ENCODE measurements at places on chromosomes 2 and 18. TPM values are rescaled to one million over a fixed set of nuclear protein-coding genes. Genes with fewer than 3 reads are reported as not detected.

The SPDYA gene
- not detected for total RNA-seq

The PRKAG3 gene
- total RNA-seq = not detected

The UGT1A7 gene
- not detected for total RNA-seq

The CYP27A1 gene
- total RNA-seq = 4.1 TPM

The RAX gene
- not detected for total RNA-seq

The CNGA3 gene
- 0.51 TPM for total RNA-seq

The MAL gene
- not detected for total RNA-seq

The HRH4 gene
- not detected for total RNA-seq

The GPR75 gene
- total RNA-seq = 2.1 TPM

The AAMP gene
- 191 TPM for total RNA-seq

The ASAP2 gene
- 49.6 TPM for total RNA-seq

The MALL gene
- 42.1 TPM for total RNA-seq

The EML6 gene
- 0.63 TPM for total RNA-seq

The GALR1 gene
- not detected for total RNA-seq

The ACOXL gene
- not detected for total RNA-seq

The ATP8B1 gene
- 43.4 TPM for total RNA-seq

The PAX3 gene
- not detected for total RNA-seq

The SULT6B1 gene
- total RNA-seq = not detected

The ARMC9 gene
- total RNA-seq = 15.1 TPM

The DYSF gene
- total RNA-seq = not detected

The NPC1 gene
- 28.7 TPM for total RNA-seq

The SLC5A7 gene
- not detected for total RNA-seq

The NAT8 gene
- not detected for total RNA-seq

The CDH20 gene
- total RNA-seq = not detected

The XRCC5 gene
- 202 TPM for total RNA-seq

The OST4 gene
- total RNA-seq = 499 TPM

The CCL20 gene
- total RNA-seq = not detected

The GPR17 gene
- not detected for total RNA-seq

The LIMS2 gene
- total RNA-seq = 3.8 TPM

The RAB27B gene
- total RNA-seq = 0.54 TPM

The GPD2 gene
- total RNA-seq = 62.3 TPM

The GPBAR1 gene
- not detected for total RNA-seq

The PID1 gene
- total RNA-seq = 4.9 TPM

The IKZF2 gene
- total RNA-seq = 13.5 TPM

The GPAT2 gene
- total RNA-seq = 1.0 TPM

The ZRANB3 gene
- 5.8 TPM for total RNA-seq

The DRC1 gene
- not detected for total RNA-seq

Data from GM23248 (cell line).